ENCODE measurements at places on chromosomes 6 and 20.
A peak's percentile ranks its signal among the peaks of the same experiment; 100 is the strongest.

DNA sequence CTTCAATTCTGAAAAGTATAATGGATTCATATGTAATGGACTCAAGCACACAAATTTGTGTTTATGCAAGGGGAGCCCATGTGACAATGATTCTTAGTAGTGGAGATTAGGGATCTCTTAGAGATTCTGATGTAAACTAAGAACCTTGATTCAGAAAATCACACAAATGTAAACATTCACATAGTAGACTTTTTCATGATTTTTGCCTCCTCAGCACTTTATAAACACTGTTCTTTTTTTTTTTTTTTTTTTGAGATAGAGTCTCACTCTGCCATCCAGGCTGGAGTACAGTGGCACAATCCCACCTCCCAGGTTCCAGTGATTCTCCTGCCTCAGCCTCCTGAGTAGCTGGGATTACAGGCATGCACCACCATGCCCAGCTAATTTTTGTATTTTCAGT lies 170.1 kb upstream of the PLCB4 start:
- H3K27me3 ChIP-seq: no peaks in the 10 kb centered on the region
- H3K36me3 ChIP-seq: no peaks in the 10 kb centered on the region
- no peaks in the 10 kb centered on the region for H3K4me1 ChIP-seq
- no peak overlapping the region for H3K27ac ChIP-seq
- no peak overlapping the region for H3K4me3 ChIP-seq

DNA sequence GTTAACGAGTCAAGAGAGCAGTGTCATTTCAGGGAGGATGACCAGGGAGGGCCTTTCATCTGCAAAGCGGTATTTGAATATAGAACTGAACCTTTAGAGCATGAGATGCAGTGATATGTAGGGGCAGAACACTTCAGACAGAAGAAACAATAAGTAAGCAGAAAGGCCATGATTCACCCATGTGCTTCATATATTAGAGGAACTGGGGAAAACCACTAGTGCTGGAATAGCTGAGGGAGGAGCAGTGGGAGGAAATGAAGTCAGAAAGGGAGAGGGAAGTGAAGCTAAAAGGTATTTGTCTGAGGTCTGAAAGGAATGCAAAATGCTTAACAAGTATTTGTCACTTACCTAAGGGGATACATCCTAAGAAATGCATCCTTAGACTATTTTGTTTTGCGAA lies 391.2 kb downstream of the ADGRB3 start:
- no peaks in the 10 kb centered on the region for H3K36me3 ChIP-seq
- H3K27ac ChIP-seq: no peak overlapping the region
- H3K4me1 ChIP-seq: no peaks in the 10 kb centered on the region
- H3K4me3 ChIP-seq: no peak overlapping the region
- no peak for DNase-seq

DNA sequence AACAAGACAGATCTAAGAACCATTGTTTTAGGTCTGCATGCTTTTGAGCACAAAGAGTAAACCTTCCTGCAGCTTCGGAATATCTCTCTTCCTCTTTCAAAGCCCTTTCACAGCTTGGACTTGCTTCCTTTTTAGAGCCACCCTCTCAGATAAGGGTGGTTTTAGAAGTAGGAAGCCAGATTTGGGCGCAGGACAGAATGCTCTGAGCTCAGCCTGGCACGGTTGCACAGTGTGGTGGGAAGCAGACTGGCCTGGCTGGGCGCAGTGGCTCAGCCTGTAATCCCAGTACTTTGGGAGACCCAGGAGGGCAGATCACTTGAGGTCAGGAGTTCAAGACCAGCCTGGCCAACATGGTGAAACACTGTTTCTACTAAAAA lies 35.6 kb upstream of the PNRC1 start:
- H3K27ac ChIP-seq: no peak overlapping the region
- DNase-seq: no peak
- H3K36me3 ChIP-seq: no peaks in the 10 kb centered on the region
- H3K4me3 ChIP-seq: no peak overlapping the region
- peaks cover 7% of the 10 kb centered on the region for H3K4me1 ChIP-seq
- no peaks in the 10 kb centered on the region for H3K27me3 ChIP-seq

DNA sequence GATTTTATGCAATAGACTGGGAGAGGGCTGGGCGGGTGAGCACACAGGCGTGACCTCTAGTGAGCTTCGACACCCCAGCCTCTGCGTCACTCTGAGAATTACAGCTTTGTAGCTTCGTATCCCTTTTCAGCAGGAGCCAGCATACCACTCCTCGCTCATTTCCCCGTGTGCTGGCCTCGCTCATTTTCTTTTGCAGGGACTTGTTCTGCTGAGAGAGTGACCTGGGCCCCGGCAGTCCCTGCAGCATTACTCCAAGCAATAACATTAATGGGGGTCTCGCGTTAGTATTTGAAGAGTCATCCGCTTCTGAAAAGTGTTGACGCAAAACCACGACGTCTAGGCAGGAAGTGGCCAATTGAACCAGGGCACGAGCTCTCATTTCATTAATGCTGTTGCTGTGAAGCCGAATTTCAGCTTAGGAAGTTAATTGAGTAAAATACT lies 193.7 kb downstream of the QKI start:
- H3K27me3 ChIP-seq: no peaks in the 10 kb centered on the region
- H3K27ac ChIP-seq: no peak overlapping the region
- H3K36me3 ChIP-seq: no peaks in the 10 kb centered on the region

DNA sequence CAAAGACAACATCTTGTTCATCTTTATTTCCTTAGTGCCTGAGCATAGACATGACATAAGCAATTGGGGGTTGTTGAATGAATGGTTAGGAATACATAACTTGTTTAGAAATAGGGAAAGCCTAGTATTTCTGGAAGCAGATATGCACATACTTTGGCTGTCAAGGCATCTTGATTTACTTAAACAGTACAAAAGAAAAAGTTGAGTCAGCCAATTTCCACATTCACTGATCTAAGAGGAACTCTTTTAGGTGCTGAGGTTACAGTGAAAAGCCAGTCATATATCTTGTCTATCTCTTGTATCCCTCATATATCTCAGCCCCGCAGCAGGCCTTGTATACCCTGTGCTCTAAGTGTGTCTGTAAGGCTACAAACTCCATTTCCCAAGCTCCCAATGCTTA lies 11.6 kb downstream of the ZKSCAN4 start:
- H3K27ac ChIP-seq: no peak overlapping the region
- H3K4me3 ChIP-seq: no peak overlapping the region
- H3K36me3 ChIP-seq: peaks cover 13% of the 10 kb centered on the region
- DNase-seq: no peak

DNA sequence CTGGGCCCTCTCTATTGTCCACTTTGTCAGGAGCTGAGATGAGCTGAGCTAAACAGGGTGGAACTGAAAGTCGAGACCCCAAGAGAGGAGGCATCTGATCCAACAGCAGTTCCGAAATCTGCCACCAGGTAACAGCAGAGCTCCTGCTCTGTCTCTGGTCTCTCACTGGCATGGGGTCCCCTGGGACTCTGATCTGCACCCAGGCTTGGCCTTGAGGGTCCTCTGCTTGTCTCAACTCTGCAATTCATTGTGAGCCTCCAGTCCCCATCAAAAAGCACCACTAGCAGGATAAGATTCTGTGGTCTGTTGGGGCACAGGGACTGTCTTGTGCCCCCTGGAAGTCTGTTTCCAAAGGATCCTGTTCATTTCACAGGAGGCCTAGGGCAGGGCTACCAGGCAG lies 62.5 kb upstream of the TOP1 start:
- peak; percentile 12 for DNase-seq
- H3K27ac ChIP-seq: no peak overlapping the region
- no peaks in the 10 kb centered on the region for H3K27me3 ChIP-seq

DNA sequence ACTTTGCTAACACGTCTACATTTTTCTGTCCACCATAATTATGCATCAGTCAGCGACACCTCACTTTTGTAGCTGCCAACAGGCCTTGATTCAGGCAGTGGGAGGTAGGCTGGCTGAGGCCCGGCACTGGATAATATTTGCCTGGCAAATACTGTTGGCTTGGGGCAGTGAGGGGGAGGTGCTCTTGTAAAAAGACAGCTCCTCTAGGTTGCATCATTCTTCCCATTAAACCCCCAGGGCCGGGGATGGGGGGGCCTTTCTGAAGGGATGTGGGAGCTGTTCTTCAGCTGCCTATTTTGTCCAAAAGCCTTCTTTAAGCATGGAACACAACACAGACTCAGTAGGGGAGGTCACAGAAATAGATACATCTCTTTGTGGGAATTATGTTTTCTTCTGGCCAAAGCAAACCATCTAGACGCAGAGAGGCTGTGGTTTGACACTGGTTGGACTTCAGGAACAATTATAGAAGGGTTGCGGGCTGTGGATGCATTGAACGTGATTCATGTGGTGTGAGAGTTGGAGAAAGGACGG lies 338.3 kb upstream of the NT5E start:
- H3K27ac ChIP-seq: no peak overlapping the region
- no peaks in the 10 kb centered on the region for H3K4me1 ChIP-seq
- no peak overlapping the region for H3K4me3 ChIP-seq
- H3K27me3 ChIP-seq: no peaks in the 10 kb centered on the region

GRCh38 chr6:48542191-48542590 lies 431.2 kb upstream of the PTCHD4 start:
- no peak overlapping the region for H3K4me3 ChIP-seq
- no peaks in the 10 kb centered on the region for H3K4me1 ChIP-seq
- H3K36me3 ChIP-seq: no peaks in the 10 kb centered on the region
- H3K27ac ChIP-seq: no peak overlapping the region

DNA sequence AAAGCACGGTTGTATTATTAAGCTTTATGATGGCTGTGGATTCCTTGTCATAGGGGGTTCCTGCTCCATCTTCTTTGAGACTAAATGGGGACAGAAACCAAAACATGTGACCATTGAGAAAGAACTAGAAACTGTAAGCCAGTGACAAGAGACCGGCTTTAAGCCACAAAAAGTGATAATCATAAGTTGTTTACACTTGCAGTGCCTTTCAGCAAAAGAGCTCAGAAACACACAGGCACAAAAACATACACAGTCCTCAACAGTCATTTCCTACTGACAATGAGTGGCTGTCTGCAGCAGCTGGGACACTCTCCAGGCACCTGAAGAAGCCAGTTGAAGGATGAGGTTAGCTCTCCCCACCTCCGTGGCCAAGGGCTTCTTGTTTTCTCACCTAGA lies 20.0 kb upstream of the UBE2J1 start:
- H3K4me1 ChIP-seq: no peaks in the 10 kb centered on the region
- no peak overlapping the region for H3K4me3 ChIP-seq
- H3K27ac ChIP-seq: no peak overlapping the region
- DNase-seq: no peak
- no peaks in the 10 kb centered on the region for H3K27me3 ChIP-seq

- H3K4me3 ChIP-seq: no peak overlapping the region
- H3K27me3 ChIP-seq: no peaks in the 10 kb centered on the region
- H3K36me3 ChIP-seq: no peaks in the 10 kb centered on the region
- DNase-seq: no peak
Observed at GRCh38 chr6:130994319-130995097, 68.5 kb downstream of the EPB41L2 start.

DNA sequence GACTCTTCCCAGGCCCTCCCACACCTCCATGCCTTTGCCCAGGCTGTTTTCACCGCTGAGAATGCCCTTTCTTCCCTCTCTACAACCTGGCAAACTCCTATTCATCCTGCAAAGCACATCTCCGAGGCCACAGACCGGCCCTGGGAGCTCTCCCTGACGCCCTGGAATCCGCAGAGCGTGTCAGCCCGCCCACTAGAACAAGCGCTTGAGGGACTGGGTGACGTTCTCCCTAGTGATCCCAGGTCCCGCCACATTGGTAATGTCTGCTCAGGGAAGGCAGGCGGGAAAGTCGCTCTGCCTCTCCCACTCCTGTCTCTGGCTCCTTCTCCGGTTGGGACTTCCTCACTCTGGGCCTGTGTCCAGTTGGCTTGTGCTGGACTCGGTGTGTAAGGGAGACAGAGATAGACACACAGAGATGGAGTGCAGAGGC lies 61.6 kb downstream of the SRC start:
- DNase-seq: peak; percentile 47
- peaks cover 18% of the 10 kb centered on the region for H3K4me1 ChIP-seq
- H3K27ac ChIP-seq: no peak overlapping the region
- no peaks in the 10 kb centered on the region for H3K27me3 ChIP-seq
- H3K4me3 ChIP-seq: no peak overlapping the region

DNA sequence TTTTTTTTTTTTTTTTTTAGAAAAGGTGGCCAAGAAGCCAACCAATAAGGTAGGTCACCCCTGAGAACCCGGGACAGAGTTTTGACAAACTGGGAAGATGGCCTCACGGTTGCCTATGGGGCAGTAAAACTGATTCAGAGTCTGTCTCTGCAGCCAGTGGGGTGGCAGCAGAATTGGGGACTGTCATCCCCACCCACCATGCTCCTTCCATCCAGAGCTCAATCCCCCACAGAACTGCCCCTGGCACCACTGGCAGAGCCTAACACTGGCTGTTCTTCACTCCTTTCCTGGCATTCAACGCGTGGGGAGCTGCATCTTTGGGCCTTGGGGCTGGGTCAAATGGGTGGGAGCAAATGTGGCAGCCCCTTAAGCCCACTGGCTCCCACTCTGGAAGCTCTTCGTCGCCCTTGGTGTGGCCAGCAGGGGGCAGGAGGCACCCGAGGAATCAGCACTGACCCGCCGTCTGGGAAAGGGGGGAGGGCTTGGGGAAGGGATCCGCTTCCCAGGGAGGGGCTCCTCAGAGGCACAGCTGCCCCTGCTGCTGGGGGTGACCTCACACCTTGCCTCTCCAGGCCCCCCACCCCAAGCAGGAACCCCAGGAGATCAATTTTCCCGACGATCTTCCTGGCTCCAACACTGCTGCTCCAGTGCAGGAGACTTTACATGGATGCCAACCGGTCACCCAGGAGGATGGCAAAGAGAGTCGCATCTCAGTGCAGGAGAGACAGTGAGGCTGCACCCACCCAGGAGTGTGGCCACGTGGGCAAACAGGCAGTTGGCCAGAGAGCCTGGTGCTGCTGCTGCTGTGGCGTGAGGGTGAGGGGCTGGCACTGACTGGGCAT lies 10.4 kb downstream of the CD40 start:
- no peak for DNase-seq
- no peak overlapping the region for H3K27ac ChIP-seq
- H3K4me3 ChIP-seq: no peak overlapping the region
- H3K27me3 ChIP-seq: peaks cover 9% of the 10 kb centered on the region

- no peaks in the 10 kb centered on the region for H3K27me3 ChIP-seq
- H3K4me3 ChIP-seq: no peak overlapping the region
- peaks cover 13% of the 10 kb centered on the region for H3K4me1 ChIP-seq
- no peak overlapping the region for H3K27ac ChIP-seq
- no peak for DNase-seq
Observed at GRCh38 chr20:2285193-2285592, 10.6 kb upstream of the TGM3 start.

GRCh38 chr6:139641376-139641775 lies 266.9 kb upstream of the CITED2 start:
- no peaks in the 10 kb centered on the region for H3K36me3 ChIP-seq
- no peaks in the 10 kb centered on the region for H3K27me3 ChIP-seq
- no peak for DNase-seq
- no peak overlapping the region for H3K27ac ChIP-seq
- no peak overlapping the region for H3K4me3 ChIP-seq

DNA sequence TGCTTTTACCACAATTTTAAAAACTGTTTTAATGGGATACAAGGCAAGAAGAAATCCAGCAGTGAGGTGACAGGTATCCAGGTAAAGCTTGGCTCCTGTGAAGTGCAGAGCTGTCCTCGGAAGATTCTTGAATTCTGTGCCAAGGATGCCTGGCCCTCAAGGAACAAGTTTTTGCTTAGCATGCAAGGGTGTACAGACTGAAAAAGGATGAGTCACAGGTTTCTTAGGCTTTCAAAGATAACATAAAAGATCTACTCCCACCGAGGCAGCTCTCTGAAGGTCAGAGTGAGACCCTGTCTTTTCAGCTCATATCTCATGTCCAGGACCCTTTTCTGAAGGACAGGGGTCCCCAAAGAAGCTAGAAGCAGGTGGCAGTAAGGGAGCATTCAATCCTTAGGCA lies 83.3 kb downstream of the CHD6 start:
- H3K27me3 ChIP-seq: no peaks in the 10 kb centered on the region
- H3K4me1 ChIP-seq: peaks cover 10% of the 10 kb centered on the region
- no peak for DNase-seq
- peaks cover 9% of the 10 kb centered on the region for H3K36me3 ChIP-seq
- H3K27ac ChIP-seq: no peak overlapping the region
- H3K4me3 ChIP-seq: no peak overlapping the region

Data from adrenal gland (tissue), 19 donors.